ENCODE measurements at places on chromosomes 3 and 15.

- DNase-seq = no peak
Observed at GRCh38 chr3:66494959-66495667, 5.7 kb downstream of the LRIG1 start.

GRCh38 chr3:115960799-115961198 lies 337.5 kb downstream of the GAP43 start:
- DNase-seq = no peak

- DNase-seq = peak; percentile 2
Observed at GRCh38 chr3:114527036-114527644, 233.3 kb downstream of the TIGIT start.

DNA sequence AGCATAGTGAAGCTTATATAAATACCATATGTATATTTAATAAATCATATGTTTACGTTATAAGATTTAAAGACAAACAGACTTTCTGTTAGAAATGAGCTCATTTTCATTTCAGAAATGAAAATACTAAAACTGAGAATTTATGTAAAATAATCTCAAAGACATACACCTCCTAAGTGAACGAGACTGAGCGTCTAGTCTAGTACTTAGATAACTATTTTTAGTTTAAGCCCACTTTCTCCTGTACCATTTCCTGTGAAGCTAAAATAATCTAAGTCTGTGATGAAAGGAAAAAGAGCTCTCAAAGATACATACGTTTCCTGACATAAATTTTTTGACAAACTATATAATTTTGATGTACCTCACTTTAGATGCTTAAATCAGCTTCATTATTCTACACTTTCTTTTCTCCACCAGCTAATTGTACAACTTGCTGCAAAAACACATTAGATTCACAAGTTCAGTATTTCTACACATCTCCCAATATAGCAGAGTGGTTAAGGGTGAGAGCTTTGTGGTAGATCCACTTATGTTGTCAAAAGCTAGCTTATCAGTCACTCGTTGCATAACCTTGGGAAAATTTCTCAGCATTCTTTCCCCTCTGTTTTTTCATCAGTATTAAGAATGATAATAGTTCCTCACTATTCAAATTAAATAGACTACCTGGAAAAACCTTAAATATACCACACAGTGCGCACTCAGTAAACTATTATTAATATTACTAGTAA lies 703.0 kb downstream of the PLOD2 start:
- no peak for DNase-seq

- DNase-seq = no peak
Observed at GRCh38 chr3:76685858-76686257, 354.0 kb upstream of the ROBO2 start.

Measured in SHP77 (cell line).